ENCODE measurements at places on chromosomes 1 and 21.

- DNase-seq: no peak
Observed at GRCh38 chr1:113275083-113275482, 115.2 kb upstream of the MAGI3 start.

- no peak for DNase-seq
Observed at GRCh38 chr1:226778657-226779058, 39.6 kb upstream of the ITPKB start.

GRCh38 chr1:78291418-78291817 is 199.4 kb upstream of the PTGFR start:
- no peak for DNase-seq

DNA sequence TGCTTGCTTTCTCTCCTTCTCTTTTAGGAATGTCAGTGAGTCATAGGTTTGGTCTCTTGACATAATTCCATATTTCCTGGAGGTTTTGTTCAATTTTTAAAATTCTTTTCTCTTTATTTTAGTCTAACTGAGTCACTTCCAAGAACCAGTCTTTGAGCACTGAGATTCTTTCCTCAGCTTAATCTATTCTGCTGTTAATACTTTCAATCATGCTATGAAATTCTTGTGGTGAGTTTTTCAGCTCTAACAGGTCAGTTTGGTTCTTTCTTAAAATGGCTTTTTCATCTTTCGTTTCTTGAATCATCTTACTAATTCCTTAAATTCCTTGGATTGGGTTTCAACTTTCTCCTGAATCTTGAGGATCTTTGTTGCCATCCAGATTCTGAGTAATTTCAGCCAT is 321.0 kb downstream of the PTBP2 start:
- DNase-seq: no peak

DNA sequence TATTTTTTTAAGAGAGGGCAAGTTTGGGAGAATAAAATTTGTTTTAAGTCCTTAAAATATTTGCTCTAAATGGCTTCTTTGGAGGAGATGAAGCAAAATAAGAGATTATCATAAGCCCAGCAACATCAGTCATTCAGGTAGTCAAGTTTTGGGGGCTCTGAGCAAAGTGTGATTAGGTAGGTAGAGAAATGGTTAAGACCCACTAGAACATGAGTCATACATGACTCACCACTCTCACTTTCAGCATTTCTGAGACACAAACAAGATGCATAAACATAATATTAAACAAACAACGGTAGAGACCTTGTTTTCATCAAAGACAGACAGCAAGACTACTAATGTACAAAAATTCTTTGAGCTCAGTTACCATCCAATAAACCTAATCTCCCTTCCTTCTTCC is 272.2 kb downstream of the LMO4 start:
- DNase-seq: no peak

- DNase-seq: no peak
Observed at GRCh38 chr1:233376382-233377110, 49.0 kb downstream of the MAP3K21 start.

DNA sequence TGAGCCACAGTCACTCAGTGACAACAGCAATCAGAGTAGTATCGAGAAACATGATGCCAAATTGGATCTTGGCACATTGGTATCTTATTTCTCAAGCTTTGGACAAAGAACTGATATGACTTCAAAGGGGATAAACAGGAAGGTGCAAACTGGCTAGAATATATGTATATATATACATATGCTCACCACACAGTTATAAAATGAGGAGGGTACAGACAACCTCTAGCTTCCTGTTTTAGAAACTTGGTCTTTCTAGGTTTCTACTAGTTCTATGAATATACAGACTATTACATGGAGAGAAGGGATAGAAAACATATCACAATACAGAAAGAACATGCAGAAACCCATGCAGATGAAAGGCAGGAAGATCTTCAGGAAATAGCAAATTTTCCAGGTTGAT is 292.1 kb upstream of the SNX7 start:
- DNase-seq: no peak

DNA sequence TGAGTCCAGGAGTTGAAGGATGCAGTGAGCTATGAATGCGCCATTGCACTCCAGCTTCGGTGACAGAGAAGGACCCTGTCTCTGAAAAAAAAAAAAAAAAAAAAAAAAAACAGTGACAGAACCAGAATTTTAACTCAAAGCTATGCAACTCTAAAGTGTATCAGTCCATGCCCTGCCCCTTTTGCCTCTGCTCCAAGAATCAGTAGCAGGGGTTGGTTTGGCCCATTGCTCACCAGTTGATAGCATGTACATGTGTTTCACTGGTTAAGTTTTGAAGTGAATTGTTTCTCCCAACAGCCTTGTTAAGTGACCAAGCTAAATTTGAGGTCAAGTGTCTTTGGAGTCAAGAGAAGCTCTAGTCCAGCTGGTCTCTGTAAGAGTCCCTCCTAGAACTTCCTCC is 245.9 kb downstream of the PLPP3 start:
- no peak for DNase-seq

GRCh38 chr1:2174348-2175054 is 20.1 kb downstream of the FAAP20 start:
- peak; percentile 19 for DNase-seq

DNA sequence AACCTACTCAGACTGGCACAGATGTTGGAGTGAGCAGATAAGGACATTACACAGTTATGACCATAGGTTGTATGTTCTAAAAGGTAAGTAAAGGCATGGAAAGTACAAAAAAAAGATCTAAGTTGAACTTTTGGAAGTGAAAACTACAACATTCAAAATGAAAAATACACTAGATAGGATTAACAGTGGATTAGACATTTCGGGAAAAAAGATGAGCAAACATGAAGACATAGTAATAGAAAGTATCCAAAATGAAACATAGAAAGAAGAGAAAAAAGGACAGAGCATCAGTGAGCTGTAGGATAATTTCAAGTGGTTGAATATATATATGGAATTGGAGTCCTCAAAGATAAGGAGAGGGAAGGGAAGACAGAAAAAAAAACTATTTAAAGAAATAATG is 34.0 kb upstream of the CR2 start:
- no peak for DNase-seq

DNA sequence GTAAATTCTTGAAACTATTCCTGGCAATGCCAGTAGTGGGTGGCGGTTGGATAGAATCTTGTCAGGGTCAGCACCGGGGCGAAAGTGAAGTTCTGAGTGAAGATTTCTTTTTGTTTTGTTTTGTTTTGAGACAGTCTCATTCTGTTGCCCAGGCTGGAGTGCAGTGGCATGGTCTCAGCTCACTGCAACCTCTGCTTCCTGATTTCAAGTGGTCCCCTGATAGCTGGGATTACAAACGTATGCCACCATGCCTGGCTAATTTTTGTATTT is 33.3 kb downstream of the PCNT start:
- no peak for DNase-seq

DNA sequence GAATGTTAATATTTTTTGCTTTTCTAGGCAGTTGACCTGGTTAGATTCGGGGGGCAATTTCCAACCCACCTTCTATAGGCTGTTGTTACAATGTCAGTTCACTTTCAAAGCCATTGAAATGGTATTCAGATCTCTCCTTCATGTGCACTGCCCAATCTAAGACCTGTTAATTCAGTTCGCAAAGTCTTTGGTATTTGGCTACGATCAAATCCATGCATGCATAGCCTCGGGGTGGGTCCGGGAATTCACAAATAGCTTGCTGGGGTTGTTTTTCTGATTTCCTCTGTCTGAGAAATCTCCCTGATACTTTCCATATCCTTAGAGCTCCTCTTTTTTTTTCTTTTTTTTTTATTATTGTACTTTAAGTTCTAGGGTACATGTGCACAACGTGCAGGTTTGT is 252.6 kb upstream of the SPAG17 start:
- DNase-seq: no peak

GRCh38 chr1:232900818-232901217 is 49.6 kb upstream of the NTPCR start:
- DNase-seq: no peak

DNA sequence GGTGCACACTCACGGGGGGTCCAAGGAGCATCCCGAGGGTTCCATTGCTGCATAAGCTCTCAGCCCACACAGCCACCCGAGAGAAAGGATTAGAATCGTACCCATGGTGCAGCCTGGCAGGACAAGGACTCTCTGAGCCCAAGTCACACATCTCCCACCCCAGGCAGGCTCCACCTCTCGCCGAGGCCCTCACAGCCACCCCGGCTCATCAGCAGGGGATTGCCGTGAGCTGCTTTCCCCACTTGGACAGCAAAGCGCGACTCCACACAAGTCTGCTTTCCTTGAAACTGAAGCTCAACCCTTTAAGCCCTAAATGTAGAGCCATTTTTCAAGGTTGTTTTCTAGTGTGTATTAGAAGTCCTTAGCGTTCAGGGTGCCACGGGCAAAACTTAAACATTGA is 306.4 kb upstream of the VAMP3 start:
- no peak for DNase-seq

DNA sequence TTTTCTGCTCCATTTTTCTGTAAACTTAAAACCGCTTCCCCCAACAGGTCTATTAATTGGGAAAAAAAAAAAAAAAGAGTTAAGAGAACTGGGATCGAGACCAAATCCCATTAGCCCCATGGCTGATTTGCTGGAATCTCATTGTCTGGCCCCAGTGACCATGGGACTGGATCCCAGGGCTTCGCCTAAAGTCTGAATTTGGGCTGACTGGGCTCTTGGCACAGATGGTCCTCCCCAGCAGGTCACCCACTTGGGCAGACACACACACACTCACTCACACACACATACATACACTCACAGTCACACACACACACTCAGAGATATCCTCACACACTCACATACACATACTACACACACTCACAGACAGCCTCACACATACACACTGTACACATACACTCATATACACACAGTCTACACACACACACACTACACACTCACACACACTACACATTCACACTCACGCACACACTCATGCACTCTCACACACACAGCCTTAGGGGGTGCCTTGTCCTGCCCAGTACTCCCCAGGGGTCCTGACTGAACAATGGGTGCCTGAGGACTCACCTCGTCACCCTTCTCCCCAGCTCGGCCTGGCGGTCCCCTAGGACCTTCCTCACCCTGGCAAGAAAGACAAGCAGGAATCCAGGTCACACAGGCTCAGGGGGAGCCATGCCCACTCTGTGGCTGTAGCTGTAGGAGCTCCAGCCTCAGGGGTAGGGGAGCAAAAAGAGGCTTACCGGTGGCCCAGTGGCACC is 7.5 kb downstream of the COL9A2 start:
- no peak for DNase-seq

DNA sequence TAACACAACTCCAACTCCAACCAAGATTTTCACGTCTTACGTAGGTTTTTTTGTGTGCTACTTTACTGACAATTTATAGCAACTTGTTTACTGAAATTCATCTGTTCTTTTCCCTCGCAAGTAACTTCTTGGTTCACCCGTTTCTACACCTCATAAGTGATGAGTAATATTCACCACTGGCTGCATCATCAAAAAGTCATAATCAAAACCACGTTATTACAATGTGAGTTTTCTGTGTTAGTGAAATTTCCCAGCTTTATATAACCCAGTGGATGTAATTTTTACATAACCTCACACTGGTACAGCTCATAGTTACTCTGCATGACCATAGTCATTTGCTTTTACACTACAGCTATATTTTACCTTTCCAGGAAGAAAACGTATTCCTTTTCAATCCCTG is 401.1 kb upstream of the LYPLAL1 start:
- no peak for DNase-seq

DNA sequence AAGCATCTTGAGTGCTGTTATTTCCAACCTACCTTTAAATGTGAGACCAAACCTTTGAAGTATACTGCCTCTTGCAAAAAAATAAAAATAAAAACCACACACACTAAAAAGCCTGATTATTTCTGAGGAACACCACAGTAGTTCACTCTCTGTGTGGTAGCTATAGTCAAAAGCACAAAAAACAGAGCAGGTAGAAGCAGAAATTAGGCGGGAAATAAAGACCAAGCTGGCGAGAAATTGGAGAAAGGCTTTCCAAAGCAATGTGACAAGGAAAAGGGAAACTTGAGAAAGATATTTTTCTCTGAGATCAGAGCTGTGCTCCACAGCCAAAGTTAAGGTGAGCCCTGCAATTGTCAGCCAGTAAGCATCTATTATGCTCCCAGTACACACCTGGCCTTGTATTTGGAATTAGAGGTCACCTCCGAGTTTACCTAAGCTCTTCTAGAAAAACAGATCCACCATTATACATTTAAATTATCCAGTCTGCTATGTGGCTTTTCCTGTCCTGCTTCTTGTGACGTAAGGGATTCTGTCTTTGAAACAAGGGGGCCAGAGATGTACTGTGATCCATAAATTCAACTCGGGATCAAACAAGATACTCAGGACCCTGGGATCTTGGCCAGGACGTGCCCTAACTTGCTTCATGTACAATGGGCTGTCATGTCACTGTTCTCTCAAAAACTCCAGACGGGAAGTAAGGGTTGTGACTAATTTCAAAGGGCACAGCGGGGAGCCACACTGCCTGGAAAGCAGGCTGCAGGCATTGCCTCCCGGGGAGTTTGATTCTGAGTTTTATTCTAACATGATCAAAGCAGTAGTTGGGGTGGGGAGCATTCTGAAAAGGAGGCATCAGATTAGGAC is 39.8 kb upstream of the RAB4A start:
- peak; percentile 79 for DNase-seq

- no peak for DNase-seq
Observed at GRCh38 chr1:206066479-206067171, 13.7 kb downstream of the RHEX start.

GRCh38 chr1:112508278-112509004 is at the start of gene WNT2B:
Gene WNT2B (plus strand): TSS chr1:112508965. CDS start chr1:112509263, 298 bp downstream.
- DNase-seq: no peak

- no peak for DNase-seq
Observed at GRCh38 chr1:234515821-234516241, 36.9 kb upstream of the TARBP1 start.

- no peak for DNase-seq
Observed at GRCh38 chr1:8497210-8497819, 179.4 kb downstream of the SLC45A1 start.

GRCh38 chr1:230501242-230501641 is 75.1 kb upstream of the PGBD5 start:
- DNase-seq: no peak

GRCh38 chr1:177200290-177200689 is 29.5 kb downstream of the BRINP2 start:
- DNase-seq: no peak

- DNase-seq: no peak
Observed at GRCh38 chr1:231663211-231663792, 36.7 kb downstream of the DISC1 start.

- DNase-seq: no peak
Observed at GRCh38 chr1:153688276-153688675, 9.8 kb downstream of the NPR1 start.

- DNase-seq: no peak
Observed at GRCh38 chr1:32241001-32241763, 5.8 kb upstream of the FAM167B start.
